ENCODE measurements at places on chromosomes 12 and 14.

GRCh38 chr12:77724367-77724957 lies 106.2 kb upstream of the NAV3 start:
- no peak for DNase-seq

GRCh38 chr14:69153152-69153872 lies 393 bp upstream of the DCAF5 start:
- DNase-seq, result no peak

- DNase-seq, result no peak
These were observed 42.1 kb upstream of the MEG3 start for GRCh38 chr14:100783630-100784370.

DNA sequence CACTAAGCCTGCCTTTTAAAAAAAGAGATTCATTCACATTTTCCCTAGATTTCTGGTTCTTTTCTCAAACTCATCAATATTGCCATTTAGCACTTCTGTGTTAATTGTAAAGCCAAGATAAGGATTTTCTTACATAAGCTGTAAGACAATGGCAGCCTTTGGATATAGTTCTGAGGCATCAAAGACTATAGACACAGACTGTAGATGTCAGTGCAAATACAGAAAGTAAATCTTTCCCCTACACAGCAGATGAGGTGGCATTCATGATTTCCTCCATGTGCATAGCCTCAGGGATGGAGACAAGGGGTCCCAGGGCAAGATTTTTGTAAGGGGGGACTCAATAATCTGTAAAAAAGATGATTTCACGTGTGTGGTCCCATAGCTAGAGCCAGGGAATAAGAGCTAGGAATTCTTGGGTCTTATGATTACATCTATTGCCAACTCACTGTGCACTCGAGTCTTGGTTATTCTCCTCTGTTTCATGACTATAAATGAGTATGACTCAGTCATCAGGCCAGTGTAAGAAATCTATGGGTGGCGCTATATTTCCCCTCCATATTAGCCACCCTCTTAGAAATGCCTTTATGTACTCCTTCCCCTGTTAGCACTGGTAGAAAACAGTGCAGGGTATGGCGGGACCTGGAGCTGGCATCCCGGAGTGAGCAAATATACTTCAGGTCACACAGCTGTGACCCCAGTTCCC lies 207.5 kb downstream of the EXOC5 start:
- DNase-seq, result no peak

DNA sequence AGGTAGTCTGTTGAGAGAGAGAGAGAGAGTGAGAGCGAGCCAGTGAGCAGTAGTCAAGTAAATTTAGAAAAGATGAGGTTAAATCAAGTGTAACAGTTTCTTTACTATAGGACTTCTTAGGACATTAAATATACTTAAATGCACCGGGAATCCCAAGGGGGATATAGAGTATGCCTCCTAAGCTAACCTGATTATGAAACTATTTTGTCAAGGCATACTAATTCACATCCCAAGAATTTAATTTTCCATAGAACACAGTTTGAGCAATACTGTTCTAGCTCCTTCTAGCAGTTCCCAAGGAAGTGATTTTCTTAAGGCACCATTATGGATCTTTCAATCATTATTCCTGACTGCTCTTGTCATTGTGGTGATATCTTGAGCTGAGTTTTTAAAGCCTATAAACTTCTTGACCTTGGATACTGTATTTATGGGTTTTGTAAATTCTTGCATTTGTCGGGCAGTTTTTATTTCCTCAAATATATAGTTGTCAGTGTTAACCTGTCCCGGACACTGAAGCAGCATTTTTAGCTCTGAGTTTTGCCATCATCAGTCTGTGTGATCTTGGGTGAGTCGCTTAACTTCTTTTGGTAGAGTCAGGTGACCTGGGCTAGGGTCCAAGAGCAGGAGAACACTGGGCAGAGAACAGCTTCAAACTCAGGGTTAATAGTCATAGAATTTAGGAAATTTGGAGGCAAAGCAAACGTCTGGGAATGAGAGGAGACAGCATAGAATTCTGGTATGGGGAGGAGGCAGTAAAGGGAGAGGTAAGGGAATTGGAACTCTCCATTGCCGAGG lies 196.5 kb upstream of the FRMD6 start:
- DNase-seq, result no peak

GRCh38 chr12:94769047-94769420 lies 118.7 kb upstream of the TMCC3 start:
- DNase-seq, result no peak

DNA sequence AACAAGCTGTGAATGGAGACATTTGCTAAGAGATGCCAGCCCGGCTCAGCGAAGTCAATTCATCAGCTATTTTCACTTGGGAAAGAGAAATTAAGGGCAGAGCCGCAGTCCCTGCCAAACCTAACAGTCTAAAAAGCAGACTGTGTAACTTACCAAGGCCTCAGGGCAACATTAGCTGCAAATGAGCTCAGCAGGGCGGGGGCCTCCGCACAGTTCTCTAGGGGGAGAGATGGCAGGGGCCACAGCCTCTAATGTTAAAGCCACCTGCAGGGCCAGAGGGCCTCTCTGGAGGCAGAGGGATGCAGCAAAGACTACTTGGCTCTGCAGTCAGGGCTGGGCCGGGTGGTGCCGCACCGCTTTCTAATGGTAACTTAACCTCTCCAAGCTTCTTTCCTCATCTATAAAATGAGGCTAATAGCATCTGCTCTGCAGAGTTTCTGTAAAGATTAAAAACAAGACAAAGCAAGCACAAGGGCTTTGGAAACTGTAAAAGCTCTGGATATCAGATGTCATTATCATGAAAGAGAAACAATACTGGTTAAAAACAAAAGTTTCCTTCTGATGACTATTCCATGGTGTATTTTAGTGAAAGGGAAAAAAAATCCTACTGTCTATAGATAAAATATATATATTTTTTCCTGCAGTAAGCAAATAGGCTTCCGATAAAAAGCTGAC lies 13.4 kb upstream of the GPRC5A start:
- no peak for DNase-seq

GRCh38 chr14:81256289-81256960 lies 35.7 kb upstream of the GTF2A1 start:
- DNase-seq, result no peak

All from activated naive CD4-positive, alpha-beta T cell (primary cell).